Upper lobe of right lung (tissue), 1 donor: ENCODE measurements at places on chromosomes 1 and 21. TPM values are rescaled to one million over a fixed set of nuclear protein-coding genes. Genes with fewer than 3 reads are reported as not detected.

GRCh38 chr1:81664341-81664740, 136.4 kb upstream of the ADGRL2 start:
- DNase-seq = no peak

The MEX3A gene
- 0.52 TPM for total RNA-seq

GRCh38 chr1:27445177-27445936, 44.6 kb downstream of the WASF2 start:
- no peak for DNase-seq

DNA sequence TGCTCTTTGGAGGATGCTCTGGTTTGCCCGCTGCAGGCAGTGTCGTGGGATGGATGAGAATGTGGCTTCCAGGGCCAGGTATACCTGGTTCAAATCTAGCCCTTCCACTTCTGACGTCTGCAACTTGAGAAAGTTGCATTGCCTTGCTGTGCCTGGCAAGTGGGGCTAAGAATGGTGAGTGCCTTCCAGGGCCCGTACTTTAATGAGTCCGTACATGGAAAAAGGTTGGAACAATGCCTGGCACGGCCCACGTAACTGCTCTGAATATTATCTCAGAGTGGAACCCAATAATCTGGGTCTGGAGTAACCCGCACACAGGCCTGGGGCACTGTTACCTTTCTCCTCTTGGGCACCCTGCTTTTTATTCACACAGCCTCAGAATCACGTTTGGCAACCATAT, 146.7 kb upstream of the EDN2 start:
- no peak for DNase-seq

DNA sequence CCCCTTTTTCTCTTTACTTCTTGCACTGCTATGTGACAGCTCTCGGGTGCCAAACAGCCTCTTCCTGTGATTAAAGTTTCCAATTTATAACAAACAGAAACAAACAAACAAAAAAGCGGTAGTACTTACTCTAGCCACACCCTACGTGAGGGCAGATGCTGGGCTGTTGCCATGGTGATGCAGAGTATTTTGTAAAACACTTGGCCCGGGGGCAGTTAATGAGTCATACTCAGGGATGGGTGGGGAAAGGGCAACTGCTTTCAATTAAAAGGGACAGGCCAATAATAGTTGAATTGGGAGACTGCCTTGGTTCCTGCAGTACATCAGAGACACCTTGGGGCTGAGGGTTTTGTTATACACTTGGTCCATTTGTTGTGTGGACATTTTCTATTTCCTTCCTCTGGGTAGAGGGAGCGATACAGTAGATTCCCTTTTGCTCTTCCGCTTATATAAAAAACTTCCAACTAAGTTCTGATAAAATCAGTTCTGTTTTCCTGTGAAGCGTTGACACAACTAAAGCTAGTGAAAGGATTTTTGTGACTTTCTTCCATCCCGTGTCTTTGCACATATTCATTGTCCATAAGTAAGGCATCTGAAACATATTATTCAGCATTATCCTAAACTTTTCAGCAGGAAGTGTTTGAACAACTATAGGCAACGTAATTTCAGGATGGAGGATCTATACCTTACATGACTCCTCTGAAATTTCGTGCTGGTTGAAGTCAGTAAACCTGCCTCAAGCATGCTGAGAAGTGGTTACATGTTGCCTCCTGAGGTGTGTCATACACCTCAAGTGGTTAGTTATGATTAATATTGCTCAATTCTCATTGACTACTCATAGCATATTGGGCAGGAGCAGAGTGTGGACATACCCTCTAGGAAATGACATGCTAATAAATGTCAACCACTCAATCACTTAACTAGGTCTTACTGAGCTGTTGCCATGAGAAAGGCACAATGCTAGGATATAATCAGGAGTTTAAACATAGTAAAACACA, 36.7 kb upstream of the THEM4 start:
- DNase-seq = peak; percentile 86

DNA sequence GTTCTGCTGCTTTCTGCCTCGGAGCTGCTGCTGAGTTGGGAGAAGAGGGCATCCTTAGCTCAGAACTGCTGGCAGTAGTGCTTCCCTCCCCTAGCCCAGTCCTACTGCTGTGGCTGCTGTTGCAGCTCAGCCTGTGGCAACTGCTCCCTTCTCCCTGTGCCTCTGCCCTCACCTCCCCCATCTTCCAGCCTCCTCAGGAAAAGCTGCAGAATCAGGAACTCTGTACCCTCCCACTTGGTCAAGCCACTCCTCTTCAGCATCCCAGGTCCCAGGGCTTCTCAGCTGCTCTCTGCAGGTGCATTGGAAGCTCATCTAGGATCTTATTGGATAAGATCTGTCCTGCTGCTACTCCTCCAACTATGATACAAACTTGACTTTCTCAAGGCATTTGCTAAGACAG, 316.7 kb downstream of the BRINP2 start:
- DNase-seq = no peak

The SNX7 gene
- 14.8 TPM for total RNA-seq

The PLA2G2D gene
- not detected for total RNA-seq

The NUDT4B gene
- 1.8 TPM for total RNA-seq

- no peak for DNase-seq
These were observed 156.9 kb downstream of the TOMM20 start for GRCh38 chr1:234971586-234972297.

The PEAR1 gene
- total RNA-seq = 17.9 TPM

The ARHGEF11 gene
- total RNA-seq = 41.1 TPM

The S100A2 gene
- 5.6 TPM for total RNA-seq

The MROH9 gene
- total RNA-seq = not detected

DNA sequence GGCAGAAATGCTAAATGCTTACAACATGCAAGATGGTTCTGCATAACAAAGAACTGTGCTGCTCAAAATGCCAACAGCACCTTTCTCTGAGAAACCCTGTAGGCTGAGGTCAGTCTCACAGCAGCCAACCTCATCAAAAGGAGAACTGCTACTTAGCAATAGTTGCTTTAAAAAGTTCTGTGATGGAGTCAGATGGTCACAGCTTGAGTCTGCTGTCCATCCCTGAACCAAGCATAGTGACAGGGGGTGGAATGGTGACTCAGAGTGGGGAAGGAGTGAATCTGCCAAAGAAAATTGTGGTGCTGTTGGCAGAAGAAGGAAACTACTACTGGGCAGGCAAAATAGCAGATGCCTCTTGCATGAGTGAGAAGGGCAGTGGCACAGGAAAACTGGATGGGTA, 106.0 kb upstream of the FAM78B start:
- DNase-seq = no peak

The SOX13 gene
- 76.3 TPM for total RNA-seq

GRCh38 chr1:31509124-31510072, 66.9 kb upstream of the TINAGL1 start:
- DNase-seq = no peak

DNA sequence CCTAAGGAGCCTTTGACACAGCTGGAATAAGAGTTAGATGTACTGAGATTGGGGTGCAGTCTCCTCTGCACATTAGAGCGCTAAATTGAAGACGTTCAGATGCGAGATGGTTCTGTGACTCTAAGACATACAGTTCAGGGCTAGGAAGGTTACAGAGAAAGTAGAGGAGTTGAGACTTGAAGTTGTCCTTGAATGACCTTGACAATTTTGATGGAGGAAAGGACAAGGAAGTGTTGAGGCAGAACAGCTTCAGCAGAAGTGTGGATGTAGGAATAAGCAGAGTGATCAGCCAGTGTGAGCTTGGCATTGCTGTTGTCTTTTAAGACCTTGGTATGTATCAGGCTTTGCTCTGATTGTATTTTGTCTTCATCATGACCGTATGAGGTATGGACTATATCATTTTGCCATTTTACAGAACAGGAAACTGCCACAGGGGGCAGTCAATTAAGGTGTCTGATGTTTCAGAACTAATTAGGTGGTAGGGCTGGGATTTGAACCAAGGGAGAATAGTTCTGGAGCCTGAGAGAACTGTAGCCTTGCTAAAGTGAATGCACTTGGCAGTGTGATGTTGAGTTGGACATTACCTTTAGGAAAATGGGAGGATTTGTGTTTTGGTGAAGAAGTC, 9.2 kb downstream of the TTF2 start:
- no peak for DNase-seq

DNA sequence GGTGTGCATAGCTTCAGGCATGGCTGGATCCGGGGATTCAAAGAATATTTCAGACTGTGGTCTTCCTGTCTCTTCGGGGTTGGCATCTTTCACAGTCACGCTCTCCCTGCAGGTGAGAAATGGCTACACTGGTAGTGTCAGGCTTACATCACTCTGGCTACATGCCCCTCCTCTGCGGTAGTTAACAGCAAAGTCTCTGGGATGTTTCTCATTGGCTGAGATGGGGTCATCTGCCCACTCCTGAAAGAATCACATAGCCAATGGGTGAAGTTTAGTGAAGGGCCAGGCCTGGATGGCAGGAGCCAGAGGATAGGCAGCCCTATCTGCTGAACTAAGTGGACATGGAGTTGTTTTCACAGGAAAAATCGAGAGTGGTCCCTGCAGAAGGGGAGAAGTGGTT, 356.5 kb downstream of the MATN1 start:
- no peak for DNase-seq

GRCh38 chr1:200740571-200741208, 2.0 kb downstream of the CAMSAP2 start:
- no peak for DNase-seq

DNA sequence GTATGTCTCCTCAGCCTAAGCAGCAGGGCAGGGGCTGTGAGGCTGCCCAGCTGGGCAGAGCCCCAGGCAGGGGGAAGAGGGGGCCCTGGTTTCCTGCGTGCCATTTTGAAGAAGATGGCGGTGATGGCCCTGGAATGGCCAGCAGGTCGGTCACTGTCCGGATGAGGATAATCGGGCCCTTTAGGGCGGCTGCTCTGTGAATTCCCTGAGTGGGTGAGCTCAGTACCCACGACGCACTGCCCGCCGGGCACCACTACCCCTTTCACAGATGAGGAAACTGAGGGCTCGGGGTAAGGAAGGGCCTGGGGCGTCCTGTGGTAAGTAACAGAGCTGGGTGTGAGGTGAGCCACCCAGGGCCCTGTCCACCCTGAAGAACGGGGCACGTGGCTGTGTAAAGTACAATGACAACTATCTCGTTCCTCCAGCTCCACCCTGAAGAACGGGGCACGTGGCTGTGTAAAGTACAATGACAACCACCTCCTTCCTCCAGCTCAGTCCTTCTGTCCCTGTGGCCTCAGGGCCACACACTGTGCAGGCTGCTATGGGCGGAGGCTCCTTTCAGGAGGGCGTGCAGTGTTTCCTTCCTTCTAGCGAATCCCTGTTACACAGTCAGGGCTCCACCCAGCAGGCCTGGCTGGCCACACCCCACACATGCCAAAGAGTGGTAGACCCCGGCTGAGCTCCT, 23.2 kb downstream of the ITGB2 start:
- DNase-seq = no peak

The DNASE2B gene
- 21.7 TPM for total RNA-seq

GRCh38 chr1:21865609-21865942, 53.5 kb downstream of the LDLRAD2 start:
- DNase-seq = no peak

GRCh38 chr1:33343539-33343938, 22.6 kb upstream of the A3GALT2 start:
- no peak for DNase-seq

GRCh38 chr1:155019377-155020245, 14.0 kb downstream of the DCST2 start:
- no peak for DNase-seq

The FCAMR gene
- not detected for total RNA-seq

The OPTC gene
- not detected for total RNA-seq

The RGS8 gene
- not detected for total RNA-seq

The INKA2 gene
- total RNA-seq = 13.3 TPM

- DNase-seq = peak; percentile 13
These were observed 18.9 kb downstream of the ZNF362 start for GRCh38 chr1:33275195-33275594.

DNA sequence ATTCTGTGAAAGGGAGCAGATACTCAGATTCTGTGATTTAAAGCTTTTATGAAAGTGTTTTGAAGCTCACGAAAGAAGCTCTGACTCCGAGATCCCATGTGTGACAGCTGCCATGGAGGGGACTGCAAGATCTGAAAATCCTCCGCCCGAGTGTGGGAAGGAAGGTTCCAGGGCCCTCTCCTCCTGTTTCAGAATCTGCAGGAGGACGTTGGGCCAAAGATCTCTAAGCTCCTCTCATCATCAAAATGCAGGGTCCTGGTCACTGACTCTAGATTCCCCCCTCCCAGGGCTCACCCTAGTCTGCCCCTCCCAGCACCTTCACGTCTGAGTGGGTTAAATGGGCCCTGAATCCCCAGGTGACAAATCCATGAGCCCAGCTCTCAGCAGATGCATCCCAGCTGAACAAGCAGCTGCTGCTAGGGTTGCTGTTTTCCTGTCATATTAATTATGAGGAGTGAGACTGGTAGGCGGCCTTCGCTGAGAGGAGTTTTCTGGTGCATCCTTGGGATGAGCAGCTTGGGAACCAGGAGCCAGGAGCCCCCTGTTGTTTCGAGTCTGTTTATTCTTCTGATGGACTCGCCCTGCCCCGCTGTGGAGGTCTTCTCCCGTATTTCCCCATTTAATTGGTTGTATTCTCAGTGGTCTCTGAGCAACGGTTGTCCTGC, 402.0 kb downstream of the MATN1 start:
- DNase-seq = no peak

DNA sequence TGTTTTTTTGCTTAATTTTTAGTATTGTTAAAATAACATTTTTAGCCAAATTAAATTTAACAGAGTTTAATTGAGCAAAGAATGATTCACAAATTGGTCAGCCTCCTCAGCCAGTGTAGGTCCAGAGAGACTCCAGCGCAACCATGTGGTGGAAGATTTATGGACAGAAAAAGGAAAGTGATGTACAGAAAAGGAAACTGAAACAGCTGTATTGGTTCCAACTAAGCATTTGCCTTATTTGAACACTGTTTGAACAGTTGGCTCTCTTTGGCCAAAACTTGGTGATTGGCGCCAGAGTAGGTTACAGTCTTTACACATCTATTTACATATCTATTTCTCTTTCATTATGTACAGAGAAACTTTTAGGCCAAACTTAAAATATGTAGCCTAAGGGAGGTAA, 19.4 kb downstream of the RPS6KC1 start:
- DNase-seq = no peak

DNA sequence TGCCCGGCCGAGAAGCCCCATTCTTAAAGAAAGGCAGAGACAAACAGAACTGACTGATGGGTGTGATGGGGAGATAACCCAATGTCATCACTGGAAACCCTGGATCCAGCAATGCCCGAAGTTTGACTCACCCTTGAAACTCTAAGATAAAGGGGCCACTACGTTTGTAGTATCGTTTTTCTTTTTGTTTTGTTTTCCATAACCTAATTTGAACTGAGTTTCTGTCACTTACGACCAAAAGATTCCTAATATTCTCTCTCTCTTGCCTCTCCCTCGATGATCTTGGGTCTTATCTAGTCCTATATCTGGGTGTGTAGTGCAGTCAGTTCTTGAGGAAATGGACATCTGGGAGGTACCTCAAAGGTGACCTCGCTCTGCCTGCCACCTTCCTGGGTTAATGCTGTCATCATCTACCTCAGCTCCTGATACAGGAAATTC, 57.8 kb upstream of the ID3 start:
- no peak for DNase-seq

The HSD3B2 gene
- total RNA-seq = not detected

- no peak for DNase-seq
These were observed 128.3 kb downstream of the LMX1A start for GRCh38 chr1:165228111-165228655.

GRCh38 chr1:109793486-109794318, 30.0 kb upstream of the EPS8L3 start:
- no peak for DNase-seq

The LYST gene
- total RNA-seq = 78.4 TPM
